ENCODE measurements at places on chromosomes 3 and 15. TPM values are rescaled to one million over a fixed set of nuclear protein-coding genes. Genes with fewer than 3 reads are reported as not detected.

MESP1 gene
- not detected for total RNA-seq

ILDR1 gene
- total RNA-seq: 2.0 TPM

GRCh38 chr3:119508172-119508845, 10.0 kb downstream of the TIMMDC1 start:
- H3K36me3 ChIP-seq: peaks cover 56% of the 10 kb centered on the region
- H3K4me3 ChIP-seq: no peak overlapping the region
- no peak for DNase-seq
- H3K27ac ChIP-seq: no peak overlapping the region
- H3K4me1 ChIP-seq: no peaks in the 10 kb centered on the region

IMPDH2 gene
- 204 TPM for total RNA-seq

THAP10 gene
- total RNA-seq: 2.4 TPM

Measured in endodermal cell (in vitro differentiated cells).